ENCODE measurements at places on chromosomes 4 and X.

GRCh38 chrX:16671005-16671404 is 21.0 kb downstream of the S100G start:
- no peak for DNase-seq

GRCh38 chr4:24892278-24892677 is 20.6 kb downstream of the CCDC149 start:
- DNase-seq: no peak

DNA sequence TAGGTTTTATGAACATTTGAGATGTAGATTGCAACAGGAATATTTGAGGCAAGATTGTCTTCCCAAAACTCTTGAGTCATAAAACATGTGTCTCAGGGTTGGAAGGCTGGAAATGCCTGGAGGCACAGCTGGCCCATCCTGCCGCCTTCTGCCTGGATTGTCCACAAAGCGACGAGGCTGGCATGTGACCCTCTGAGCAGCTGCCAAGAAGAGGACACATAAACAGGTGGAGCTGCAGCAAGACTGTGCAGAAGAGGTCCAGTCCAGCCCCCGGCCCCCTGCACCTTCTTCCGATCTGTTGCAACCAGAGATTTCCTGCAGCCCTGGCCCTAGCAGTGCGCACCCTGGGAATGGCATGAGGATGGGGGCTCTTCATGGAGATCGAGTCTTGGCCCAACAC is 101.9 kb upstream of the BCOR start:
- DNase-seq: no peak

GRCh38 chr4:94152466-94152865 is 55.2 kb upstream of the SMARCAD1 start:
- no peak for DNase-seq

DNA sequence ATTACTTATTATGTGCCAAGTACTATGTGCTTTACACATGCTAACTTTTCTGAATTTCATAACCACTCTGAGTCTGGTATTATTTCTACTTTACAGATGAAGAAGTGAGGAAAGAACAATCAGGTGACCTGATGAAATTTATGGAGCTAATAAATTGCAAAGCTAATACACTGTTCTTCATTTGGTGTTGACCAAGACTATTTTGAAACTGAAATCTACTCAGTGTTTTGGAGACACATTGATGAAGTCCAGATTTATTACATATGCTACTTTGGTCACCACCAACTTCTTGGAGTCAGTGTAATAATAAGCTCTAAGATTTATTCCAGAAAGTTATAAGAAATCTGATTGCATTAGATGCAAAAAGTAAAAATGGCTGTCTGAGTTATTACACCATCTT is 637.9 kb downstream of the FAT4 start:
- no peak for DNase-seq

DNA sequence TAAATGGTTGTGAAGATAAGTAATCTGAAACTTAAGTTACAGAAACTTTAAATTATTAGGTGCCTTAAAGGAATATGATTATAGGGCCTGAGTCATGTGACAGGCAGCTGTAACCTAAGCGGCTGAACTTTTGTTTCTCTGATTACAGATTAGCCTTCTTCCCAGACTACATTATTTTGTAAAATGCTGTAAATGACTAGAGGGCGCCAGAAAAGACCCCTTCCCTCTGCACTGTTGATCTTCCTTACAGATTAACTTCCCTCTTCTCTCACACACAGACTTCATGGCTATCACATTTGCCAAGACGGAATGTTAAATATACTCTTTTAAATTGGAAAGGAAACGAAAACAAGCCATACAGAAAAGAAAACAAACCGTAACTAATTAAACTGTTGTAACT is 96.6 kb downstream of the EVC2 start:
- DNase-seq: no peak
